Stimulated activated CD4-positive, alpha-beta T cell treated with anti-CD3 and anti-CD28 coated beads, Interleukin-15, amount 100 ng/mL, for 24 hours (primary cell): ENCODE measurements at places on chromosomes 4 and X.

- DNase-seq, result no peak
Measured at GRCh38 chr4:186192066-186192612, 772 bp downstream of the CYP4V2 start.

DNA sequence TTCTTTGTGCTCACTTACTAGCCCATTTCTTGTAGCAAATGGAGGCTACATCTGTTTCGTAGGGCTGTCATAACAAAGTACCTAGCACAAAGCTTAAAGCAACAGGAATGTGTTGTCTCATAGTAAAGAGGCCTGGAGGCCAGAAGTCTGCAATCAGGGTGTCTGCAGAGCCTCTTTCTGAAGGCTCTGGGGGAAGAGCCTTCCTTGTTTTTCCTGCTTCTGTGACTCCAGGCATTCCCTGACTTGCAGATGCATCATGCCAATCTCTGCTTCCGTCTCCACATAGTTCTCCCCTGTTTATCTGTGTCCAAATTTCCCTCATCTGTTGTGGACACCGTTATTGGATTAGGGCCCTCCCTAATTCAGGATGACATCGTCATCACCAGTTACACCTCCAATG is 67.1 kb downstream of the SHROOM2 start:
- no peak for DNase-seq

DNA sequence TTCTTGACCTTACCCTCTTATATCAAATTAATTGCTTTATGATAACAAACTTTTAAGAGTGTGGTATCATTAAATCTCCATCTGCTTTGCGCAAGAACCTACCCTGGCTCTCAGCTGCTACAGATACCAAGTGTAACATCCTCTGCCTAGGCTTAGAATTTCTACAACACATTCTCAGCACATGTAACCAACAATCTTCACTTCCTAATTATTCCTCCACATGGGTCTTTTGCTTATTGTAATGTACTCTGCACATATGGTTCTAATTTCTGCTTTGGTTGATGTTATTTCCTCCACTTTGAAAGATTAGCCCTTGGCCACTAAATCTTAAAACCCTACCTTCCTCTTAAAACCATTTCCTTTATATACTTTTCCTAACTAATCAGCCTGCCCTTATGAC is 242.4 kb downstream of the ARHGAP24 start:
- DNase-seq, result no peak

- no peak for DNase-seq
Measured at GRCh38 chr4:169315530-169316343, 45.0 kb upstream of the SH3RF1 start.

DNA sequence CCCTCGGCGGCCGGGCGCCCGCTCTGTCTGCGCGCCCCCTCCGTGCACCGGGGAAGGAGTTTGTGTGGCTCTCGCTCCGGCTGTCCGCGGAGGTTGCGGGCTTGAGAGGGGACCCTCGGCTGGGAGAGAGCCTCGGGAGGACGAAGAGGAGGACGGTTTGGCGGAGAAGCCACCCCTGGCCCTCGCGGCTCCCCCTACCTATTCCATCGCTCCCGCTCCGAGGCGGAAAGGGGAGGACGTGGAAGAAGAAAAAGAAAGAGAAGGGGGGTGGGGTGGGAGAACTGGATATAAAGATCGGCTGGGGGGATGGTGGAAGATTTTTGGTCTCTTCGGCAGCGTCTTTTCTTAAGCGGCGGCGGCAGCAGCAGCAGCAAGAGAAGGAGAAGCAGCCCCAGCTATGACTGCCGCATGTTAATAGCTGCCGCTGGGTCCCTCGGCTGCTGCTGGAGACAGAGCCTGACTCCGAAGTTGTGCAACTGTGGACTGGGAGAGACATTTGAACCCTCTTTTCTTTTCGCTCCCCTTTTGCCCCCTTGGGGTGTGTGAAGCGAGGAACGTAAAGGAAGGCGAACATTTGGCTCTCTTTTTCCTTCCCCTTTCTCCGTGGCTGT is 895 bp downstream of the ADGRL3 start:
- no peak for DNase-seq

DNA sequence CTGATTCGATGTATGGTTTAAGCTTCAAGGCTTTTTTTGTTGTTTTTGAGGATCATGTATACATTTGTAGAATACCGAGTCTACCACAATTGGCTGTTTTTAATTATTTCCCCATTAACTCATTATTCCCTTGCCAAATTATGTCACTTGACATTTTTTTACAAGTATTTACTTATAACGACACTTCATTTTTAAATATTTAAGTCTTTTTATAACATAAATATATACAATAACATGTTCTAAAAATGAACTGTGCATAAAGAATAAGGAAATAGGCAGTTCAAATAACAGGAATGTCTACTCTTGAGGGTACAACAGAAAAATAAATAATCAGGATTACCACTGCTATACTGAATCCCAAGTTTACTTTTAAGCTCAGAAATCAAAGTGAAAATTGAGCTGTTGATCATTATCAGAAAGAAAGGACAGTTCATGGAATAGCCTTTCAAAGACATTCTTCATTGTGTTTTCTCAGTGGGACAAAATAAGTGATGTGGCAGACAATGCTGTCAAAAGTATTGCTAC is 627.5 kb downstream of the PCDH19 start:
- no peak for DNase-seq

- DNase-seq, result peak; percentile 61
Measured at GRCh38 chr4:121951521-121952110, at the start of gene TRPC3. Gene TRPC3, minus strand, starts transcription at chr4:121952060. Its CDS starts 380 bp downstream, at chr4:121951680.

DNA sequence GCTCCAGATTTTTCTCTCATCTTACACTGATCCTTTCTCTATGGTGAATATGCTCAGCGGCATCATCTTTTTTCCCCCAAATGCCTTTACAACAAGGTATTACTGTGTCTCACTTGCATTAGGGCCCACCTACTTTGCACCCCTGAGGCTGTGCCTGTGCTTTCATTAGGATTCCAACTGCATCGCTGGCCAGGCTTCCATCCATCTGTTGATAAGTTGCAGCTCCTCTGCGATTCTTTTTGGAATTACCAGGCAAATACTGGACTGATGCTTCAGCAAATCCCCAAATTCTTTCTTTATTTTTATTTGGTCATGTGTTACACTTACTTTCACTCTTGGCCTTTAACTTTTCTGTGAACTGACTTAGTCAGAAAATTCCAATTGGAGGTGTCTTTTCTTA is 77.3 kb downstream of the AFF2 start:
- no peak for DNase-seq

- no peak for DNase-seq
Measured at GRCh38 chr4:83964996-83965541, 429.2 kb downstream of the GPAT3 start.

GRCh38 chrX:24435060-24435459 is 30.0 kb upstream of the PDK3 start:
- no peak for DNase-seq

- DNase-seq, result no peak
Measured at GRCh38 chrX:34144246-34144645, 12.1 kb upstream of the FAM47A start.

- DNase-seq, result no peak
Measured at GRCh38 chr4:8221476-8221875, 22.4 kb downstream of the SH3TC1 start.

GRCh38 chr4:96056346-96056934 is 216.5 kb downstream of the PDHA2 start:
- DNase-seq, result no peak

GRCh38 chrX:11577603-11578002 is 88.1 kb downstream of the ARHGAP6 start:
- DNase-seq, result no peak

DNA sequence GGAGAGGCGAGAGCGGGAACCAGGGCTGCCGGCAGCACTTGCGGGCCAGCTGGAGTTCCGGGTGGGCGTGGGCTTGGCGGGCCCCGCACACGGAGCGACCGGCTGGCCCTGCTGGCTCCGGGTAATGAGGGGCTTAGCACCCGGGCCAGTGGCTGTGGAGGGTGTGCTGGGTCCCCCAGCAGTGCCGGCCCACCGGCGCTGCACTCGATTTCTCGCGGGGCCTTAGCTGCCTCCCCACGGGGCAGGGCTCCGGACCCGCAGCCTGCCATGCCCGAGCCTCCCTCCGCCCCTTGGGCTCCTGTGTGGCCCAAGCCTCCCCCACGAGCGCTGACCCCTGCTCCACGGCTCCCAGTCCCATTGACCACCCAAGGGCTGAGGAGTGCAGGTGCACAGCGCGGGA is 25.2 kb upstream of the KIT start:
- no peak for DNase-seq

GRCh38 chr4:183968931-183969330 is 63.8 kb downstream of the STOX2 start:
- no peak for DNase-seq

- DNase-seq, result no peak
Measured at GRCh38 chr4:88107406-88108107, 50.9 kb downstream of the ABCG2 start.

GRCh38 chrX:152575331-152575730 is 62.4 kb upstream of the GABRQ start:
- DNase-seq, result no peak
